ENCODE measurements at places on chromosomes 7 and 10.

DNA sequence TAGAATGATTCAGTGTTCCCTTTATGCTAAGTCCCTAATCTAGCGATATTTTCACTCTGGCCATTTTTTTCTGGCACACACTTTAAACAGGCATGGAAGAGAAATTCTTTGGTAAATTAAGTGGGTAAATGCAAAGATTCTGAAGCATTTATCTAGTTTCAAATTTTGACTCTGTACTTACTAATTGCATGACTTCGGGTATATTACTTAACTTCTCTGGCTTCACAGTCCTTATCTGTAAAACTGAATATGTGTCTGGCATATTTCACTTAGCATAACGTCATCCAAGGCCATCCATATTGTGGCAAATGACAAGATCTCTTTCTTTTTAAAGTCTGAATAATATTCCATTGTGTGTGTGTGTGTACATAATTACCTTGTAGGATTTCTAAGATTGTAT lies 114.5 kb downstream of the MBL2 start:
- H3K4me3 ChIP-seq = no peak overlapping the region
- peaks cover 2% of the 10 kb centered on the region for H3K27me3 ChIP-seq
- DNase-seq = no peak
- no peaks in the 10 kb centered on the region for H3K36me3 ChIP-seq

DNA sequence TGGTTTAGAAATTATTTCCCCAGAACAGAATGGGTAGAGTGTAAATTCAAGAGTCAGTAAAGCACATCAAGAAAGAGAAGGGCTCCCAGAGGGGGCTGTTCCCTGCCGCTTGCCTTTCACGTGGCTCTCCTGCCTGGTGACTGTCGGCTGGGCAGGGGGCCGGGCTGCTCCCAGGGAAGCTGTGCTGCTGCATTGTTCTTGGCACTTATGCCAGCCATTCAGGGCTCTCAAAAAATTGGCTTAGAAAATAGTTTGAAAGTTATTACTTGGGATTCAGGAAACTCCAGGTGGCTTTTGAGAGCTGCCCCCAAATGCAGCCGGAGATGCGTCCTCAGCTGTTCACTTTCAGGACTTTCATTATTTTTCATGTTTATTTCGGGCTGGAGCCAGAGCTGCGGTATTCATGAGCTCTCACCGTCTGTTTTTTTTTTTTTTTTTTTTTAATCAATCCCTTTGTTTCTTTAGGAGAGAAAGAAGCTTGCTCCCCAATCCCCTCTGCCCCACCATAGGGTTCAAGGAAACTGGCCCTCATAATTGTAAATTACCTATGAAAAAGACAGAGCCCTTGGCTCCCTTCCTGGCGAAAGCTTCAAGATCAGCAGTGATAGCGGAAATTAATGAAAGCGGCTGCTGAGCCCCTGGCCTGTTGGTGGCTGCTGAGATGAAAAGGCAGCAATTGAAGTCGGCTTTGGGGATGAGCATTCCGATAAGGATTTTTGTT lies 94.1 kb downstream of the SORCS3 start:
- H3K27me3 ChIP-seq = peaks cover 5% of the 10 kb centered on the region
- H3K27ac ChIP-seq = no peak overlapping the region
- no peak overlapping the region for H3K4me3 ChIP-seq
- H3K4me1 ChIP-seq = no peaks in the 10 kb centered on the region

- no peaks in the 10 kb centered on the region for H3K36me3 ChIP-seq
- DNase-seq = no peak
- H3K4me3 ChIP-seq = no peak overlapping the region
- no peak overlapping the region for H3K27ac ChIP-seq
- H3K27me3 ChIP-seq = no peaks in the 10 kb centered on the region
Measured at GRCh38 chr10:110404413-110404812, 93.3 kb upstream of the DUSP5 start.

- no peak overlapping the region for H3K4me3 ChIP-seq
- no peaks in the 10 kb centered on the region for H3K4me1 ChIP-seq
- no peak overlapping the region for H3K27ac ChIP-seq
- peaks cover 1% of the 10 kb centered on the region for H3K27me3 ChIP-seq
Measured at GRCh38 chr7:12162415-12163113, 48.5 kb upstream of the TMEM106B start.

- no peak for DNase-seq
- H3K4me3 ChIP-seq = no peak overlapping the region
- H3K36me3 ChIP-seq = no peaks in the 10 kb centered on the region
- no peaks in the 10 kb centered on the region for H3K4me1 ChIP-seq
- H3K27me3 ChIP-seq = peaks cover 4% of the 10 kb centered on the region
- H3K27ac ChIP-seq = no peak overlapping the region
Measured at GRCh38 chr10:2919016-2919415, 148.3 kb upstream of the PFKP start.

GRCh38 chr7:158803367-158803969 lies 25.8 kb downstream of the ESYT2 start:
- peaks cover 69% of the 10 kb centered on the region for H3K4me1 ChIP-seq
- H3K27me3 ChIP-seq = peaks cover 51% of the 10 kb centered on the region

DNA sequence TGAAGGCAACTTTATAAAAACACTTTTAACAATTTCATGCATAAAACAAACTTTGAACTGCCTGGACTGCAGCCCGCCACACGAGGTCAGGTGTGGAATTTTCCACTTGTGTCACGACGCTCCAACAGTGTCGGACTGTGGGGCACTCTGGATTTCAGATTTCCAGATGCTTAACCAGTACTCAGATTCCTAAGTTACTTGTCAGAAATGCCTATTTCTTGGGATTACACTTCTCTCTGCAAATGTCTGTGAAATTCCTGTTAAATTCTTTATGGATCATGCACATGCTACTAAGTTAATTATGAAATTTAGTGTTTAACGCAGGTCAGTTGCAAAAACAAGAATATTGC lies 473 bp upstream of the GPER1 start:
- H3K27me3 ChIP-seq = no peaks in the 10 kb centered on the region
- no peak overlapping the region for H3K4me3 ChIP-seq
- peaks cover 10% of the 10 kb centered on the region for H3K4me1 ChIP-seq
- no peak overlapping the region for H3K27ac ChIP-seq
